ENCODE measurements at places on chromosomes 3 and 15.

DNA sequence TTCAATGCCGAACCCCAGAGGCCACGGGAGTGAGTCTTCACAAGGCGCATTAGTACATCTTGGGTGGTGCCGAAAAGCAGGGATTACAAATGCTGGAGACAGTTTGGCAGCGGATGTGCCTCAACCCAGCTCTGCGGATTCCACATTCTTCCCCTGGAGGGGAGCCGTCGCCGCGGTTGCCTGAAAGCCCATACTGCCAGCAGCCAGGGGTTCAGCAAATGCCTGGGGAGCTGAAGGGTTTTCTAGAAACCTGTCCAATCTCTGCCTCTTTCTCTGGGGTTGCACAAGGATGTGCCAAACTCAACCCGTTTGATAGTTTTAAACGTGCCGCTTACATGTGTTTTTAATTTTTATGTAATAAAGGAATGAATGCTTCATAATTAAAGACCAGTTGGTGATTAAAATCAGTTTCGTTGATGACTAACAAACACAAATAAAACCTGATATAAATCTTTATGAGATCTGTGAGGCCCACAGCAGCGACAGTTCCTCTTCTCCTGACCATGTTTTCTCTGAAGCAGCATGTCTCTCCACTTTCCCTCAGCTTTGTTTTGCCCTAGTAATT, 74.6 kb upstream of the LEKR1 start:
- DNase-seq, result peak; percentile 98

- DNase-seq, result peak; percentile 55
Measured at GRCh38 chr3:125163739-125164601, 48.6 kb downstream of the SLC12A8 start.

- DNase-seq, result no peak
Measured at GRCh38 chr3:155363690-155364070, 70.2 kb upstream of the STRIT1 start.

GRCh38 chr15:28953573-28954195, 67.9 kb downstream of the APBA2 start:
- DNase-seq, result no peak

- peak; percentile 78 for DNase-seq
Measured at GRCh38 chr3:124793054-124793739, 62.9 kb downstream of the UMPS start.

DNA sequence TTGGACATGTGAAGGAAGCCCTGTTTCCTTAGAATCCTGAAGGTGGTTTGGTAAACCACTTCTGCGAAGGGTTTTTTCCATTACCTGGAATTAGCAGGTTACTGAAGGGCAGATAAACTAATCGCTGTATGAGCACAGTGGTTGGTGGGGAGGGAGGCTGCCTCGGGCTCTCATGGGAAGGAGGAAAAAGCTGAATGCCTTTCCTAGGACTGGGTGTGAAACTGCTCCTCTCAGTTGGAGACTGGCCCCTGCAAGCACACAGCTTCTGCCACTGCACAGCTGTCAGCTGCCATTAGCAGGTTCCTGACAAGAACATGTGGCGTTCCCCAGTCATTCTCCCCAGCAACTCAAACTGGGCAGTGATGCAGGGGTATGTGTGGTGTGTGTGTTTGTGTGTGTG, 376.3 kb downstream of the GAP43 start:
- DNase-seq, result no peak

- DNase-seq, result no peak
Measured at GRCh38 chr3:10558736-10559135, 53.4 kb upstream of the ATP2B2 start.

GRCh38 chr3:114213292-114213626, 24.1 kb downstream of the ZNF80 start:
- DNase-seq, result peak; percentile 82

All from EH (cell line).